Uterus (tissue), 4 donors: ENCODE measurements at places on chromosomes 16 and 17. TPM values are rescaled to one million over a fixed set of nuclear protein-coding genes. Genes with fewer than 3 reads are reported as not detected.

DNA sequence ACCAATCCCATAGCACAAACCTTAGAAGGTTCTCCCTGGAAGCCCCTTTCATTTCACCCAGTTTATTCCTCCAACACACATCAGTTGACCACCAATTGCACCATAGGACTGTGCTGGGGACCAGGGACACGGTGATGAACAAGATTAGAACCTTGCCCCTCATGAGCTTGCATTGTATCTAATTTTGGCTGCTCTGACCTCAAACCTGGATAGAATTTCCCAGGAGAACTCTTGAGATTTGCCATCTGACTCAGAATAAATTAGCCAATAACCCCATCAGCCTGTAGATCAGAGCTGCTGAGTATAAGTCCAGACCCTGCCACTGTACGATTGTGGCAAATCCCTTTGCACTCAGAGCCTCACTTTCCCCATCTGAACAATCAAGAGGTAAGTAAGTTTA, 52.1 kb downstream of the CDH11 start:
- no peaks in the 10 kb centered on the region for H3K4me1 ChIP-seq
- H3K27me3 ChIP-seq: no peaks in the 10 kb centered on the region
- no peak overlapping the region for H3K27ac ChIP-seq
- no peak for DNase-seq

DNA sequence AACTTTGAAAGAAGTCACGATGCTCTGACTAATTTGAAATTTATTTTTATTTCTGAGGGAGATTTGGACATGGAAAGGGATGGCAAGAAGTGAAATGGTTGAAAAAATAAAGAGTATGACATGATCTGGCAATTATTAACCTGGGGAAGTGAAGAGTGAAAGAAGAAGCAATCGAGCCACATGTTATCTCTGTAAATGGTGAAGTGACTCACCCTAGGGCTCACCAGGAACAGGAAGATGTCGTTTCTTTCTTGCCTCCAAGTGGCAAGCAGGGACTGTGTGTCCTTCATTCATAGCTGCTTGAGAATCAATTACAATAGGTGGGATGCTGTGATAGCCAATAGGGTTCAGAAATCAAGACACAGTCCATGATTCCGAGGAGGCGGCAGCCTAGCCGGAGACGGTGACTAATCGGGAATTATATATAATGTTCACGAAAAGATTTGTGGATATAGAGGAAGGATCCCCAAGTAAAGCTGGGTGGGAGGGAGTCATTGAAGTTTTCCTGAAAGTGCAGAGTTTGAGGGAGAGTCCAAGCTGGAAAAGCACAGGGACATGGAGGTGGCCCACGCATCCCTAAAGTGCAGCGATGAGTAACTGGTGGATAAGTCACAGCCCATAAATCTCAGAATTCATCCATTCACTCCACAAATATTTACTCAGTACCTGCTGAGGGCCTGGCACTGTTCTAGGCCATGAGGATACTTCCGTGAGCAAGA, 18.2 kb upstream of the KRT20 start:
- DNase-seq: no peak
- H3K4me1 ChIP-seq: no peaks in the 10 kb centered on the region
- peak overlapping the region; percentile 58 for H3K27ac ChIP-seq

DNA sequence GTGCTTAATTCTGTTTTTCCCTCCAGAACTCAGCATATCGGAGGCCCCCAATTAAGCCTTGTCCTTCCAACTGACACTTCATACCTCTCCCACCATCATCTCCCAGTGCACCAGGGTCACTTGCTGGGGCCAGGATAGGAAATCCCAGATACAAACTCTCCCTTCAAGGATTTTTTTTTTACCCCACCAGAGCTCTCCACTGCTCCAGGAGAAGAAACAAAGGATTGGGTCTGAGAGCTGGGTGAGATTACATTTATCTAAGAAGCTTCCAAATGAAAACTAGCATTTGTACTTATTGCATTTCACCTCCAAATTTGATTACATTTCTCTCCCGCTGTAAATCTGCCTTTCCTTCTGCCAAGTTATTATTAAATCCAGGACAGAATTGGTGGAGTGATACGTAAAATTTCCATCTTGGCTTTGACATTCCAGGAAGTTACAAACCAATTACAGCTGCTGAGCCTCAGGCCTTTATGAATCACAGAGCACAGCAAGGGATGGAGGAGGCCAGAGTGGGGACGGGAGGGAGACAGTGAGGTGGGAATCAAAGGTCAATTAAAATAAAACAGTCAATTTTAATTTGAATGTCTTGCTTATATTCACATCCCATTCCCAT, 123.5 kb downstream of the USP31 start:
- H3K36me3 ChIP-seq: no peaks in the 10 kb centered on the region
- DNase-seq: no peak
- H3K4me1 ChIP-seq: no peaks in the 10 kb centered on the region
- no peaks in the 10 kb centered on the region for H3K27me3 ChIP-seq

DNA sequence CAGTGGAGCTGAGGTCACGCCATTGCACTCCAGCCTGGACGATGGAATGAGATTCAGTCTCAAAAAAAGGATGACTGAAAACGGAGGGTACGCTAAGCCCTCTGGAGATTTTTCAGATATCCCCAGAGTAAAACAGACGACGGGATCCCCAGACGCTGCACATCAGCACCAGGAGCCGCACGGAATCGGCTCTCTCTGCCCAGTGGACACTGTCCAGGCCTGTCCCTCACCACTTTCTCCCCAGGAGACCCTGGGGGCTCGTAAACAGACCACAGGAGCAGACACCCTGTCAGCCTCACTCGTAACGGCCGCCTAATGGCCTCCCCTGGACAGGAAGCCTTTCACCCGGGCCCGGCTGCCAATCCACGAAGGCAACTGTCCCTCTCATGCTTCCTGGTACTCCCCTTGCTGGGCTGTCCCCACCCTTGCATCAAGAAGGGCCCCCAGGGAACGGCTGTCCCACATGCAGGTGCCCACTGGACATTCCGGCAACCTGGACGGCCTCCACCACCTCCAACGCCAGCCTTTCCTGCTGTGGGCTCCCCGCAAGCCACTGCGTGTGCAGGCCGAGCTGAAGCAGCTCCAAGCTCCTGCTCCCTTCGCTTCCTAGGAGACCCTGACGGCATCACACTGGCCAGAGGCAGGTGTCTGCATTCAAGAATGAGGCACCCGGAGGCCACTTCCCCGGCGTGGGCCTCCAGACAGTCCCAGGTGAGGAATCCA, 74.3 kb downstream of the TIMM22 start:
- DNase-seq: no peak
- no peaks in the 10 kb centered on the region for H3K27me3 ChIP-seq
- H3K36me3 ChIP-seq: no peaks in the 10 kb centered on the region
- H3K4me1 ChIP-seq: no peaks in the 10 kb centered on the region
- H3K4me3 ChIP-seq: no peak overlapping the region
- no peak overlapping the region for H3K27ac ChIP-seq

The TPSB2 gene
- 108 TPM for total RNA-seq

The TNFRSF17 gene
- not detected for total RNA-seq

GRCh38 chr16:79171931-79172705, 428.4 kb downstream of the MAF start:
- no peak overlapping the region for H3K4me3 ChIP-seq
- no peak for DNase-seq
- H3K4me1 ChIP-seq: peaks cover 5% of the 10 kb centered on the region
- no peaks in the 10 kb centered on the region for H3K36me3 ChIP-seq

- H3K36me3 ChIP-seq: no peaks in the 10 kb centered on the region
- no peak for DNase-seq
- H3K4me3 ChIP-seq: no peak overlapping the region
- H3K27me3 ChIP-seq: no peaks in the 10 kb centered on the region
- peaks cover 3% of the 10 kb centered on the region for H3K4me1 ChIP-seq
- no peak overlapping the region for H3K27ac ChIP-seq
Observed at GRCh38 chr17:44496815-44497214, 6.4 kb downstream of the GPATCH8 start.

GRCh38 chr17:7213895-7214299, 5.7 kb downstream of the DLG4 start:
- peak overlapping the region; percentile 39 for H3K4me3 ChIP-seq
- no peaks in the 10 kb centered on the region for H3K27me3 ChIP-seq
- peak; percentile 87 for DNase-seq
- no peaks in the 10 kb centered on the region for H3K4me1 ChIP-seq
- H3K27ac ChIP-seq: peak overlapping the region; percentile 92

GRCh38 chr17:45234641-45235415, 13.1 kb downstream of the FMNL1 start:
- no peak overlapping the region for H3K4me3 ChIP-seq
- H3K27ac ChIP-seq: no peak overlapping the region
- H3K4me1 ChIP-seq: no peaks in the 10 kb centered on the region
- H3K27me3 ChIP-seq: no peaks in the 10 kb centered on the region

DNA sequence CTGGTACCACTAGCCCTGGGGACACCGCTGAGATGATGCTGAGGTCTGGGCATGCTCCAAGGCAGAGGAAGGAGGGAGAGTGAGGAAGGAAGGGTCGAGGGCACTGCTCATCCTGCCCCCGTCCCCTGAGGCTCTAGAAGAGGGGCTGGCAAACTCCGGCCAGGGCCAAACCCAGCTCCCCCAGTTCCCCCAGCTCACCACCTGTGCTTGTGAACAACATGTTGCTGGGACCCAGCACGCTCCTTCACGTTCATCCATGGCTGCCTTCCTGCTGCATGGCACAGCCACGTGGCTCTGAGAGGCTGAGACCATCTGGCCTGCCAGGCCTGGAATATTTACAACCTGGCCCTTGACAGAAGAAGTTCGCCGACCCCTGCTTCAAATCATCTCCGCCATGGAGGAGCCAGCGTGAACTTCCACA, 81.2 kb downstream of the RBFOX3 start:
- H3K36me3 ChIP-seq: no peaks in the 10 kb centered on the region
- no peak overlapping the region for H3K4me3 ChIP-seq
- no peaks in the 10 kb centered on the region for H3K4me1 ChIP-seq
- no peak for DNase-seq

- peak overlapping the region; percentile 39 for H3K4me3 ChIP-seq
- peak; percentile 44 for DNase-seq
- H3K4me1 ChIP-seq: peaks cover 4% of the 10 kb centered on the region
- H3K27me3 ChIP-seq: no peaks in the 10 kb centered on the region
Observed at GRCh38 chr16:20674684-20675487, 22.6 kb downstream of the ACSM1 start.

- H3K4me3 ChIP-seq: no peak overlapping the region
- H3K36me3 ChIP-seq: no peaks in the 10 kb centered on the region
- H3K4me1 ChIP-seq: no peaks in the 10 kb centered on the region
- no peak overlapping the region for H3K27ac ChIP-seq
Observed at GRCh38 chr17:13332207-13332606, 269.5 kb downstream of the HS3ST3A1 start.

- H3K4me1 ChIP-seq: no peaks in the 10 kb centered on the region
- H3K4me3 ChIP-seq: no peak overlapping the region
- no peaks in the 10 kb centered on the region for H3K27me3 ChIP-seq
- DNase-seq: no peak
Observed at GRCh38 chr17:37447641-37448040, 41.0 kb downstream of the TADA2A start.

DNA sequence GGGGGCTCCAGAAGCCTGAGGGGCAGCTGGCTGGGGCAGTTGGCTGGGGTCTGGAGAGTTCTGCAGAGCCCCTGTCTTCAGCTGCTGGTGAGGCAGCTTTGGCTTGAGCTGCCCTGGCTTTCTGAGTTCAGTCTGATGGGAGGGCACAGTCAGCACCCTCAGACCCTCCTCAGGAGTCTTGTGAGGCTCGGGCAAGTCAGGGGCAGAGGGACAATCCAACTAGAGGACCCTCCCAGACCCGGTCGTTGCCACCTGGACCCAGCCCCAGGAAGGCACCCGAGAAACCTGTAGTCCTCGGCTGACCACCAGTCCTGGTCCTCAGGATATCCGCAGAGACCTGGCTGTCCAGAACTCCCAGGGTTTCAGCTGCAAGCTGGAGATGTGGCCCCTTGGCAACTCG, 1.9 kb downstream of the CARD14 start:
- no peak for DNase-seq
- no peaks in the 10 kb centered on the region for H3K4me1 ChIP-seq
- no peak overlapping the region for H3K27ac ChIP-seq
- no peaks in the 10 kb centered on the region for H3K36me3 ChIP-seq
- no peaks in the 10 kb centered on the region for H3K27me3 ChIP-seq

- peak; percentile 79 for DNase-seq
- H3K27ac ChIP-seq: peak overlapping the region; percentile 94
- no peaks in the 10 kb centered on the region for H3K27me3 ChIP-seq
- peaks cover 5% of the 10 kb centered on the region for H3K4me1 ChIP-seq
- H3K4me3 ChIP-seq: peak overlapping the region; percentile 33
Observed at GRCh38 chr17:45144199-45145034, 3.9 kb upstream of the HEXIM1 start.

- H3K4me1 ChIP-seq: no peaks in the 10 kb centered on the region
- H3K27ac ChIP-seq: peak overlapping the region; percentile 21
- H3K36me3 ChIP-seq: no peaks in the 10 kb centered on the region
- no peaks in the 10 kb centered on the region for H3K27me3 ChIP-seq
- no peak for DNase-seq
- no peak overlapping the region for H3K4me3 ChIP-seq
Observed at GRCh38 chr17:81573794-81574642, 21.9 kb upstream of the FAAP100 start.

- DNase-seq: no peak
- no peaks in the 10 kb centered on the region for H3K36me3 ChIP-seq
- peak overlapping the region; percentile 86 for H3K27ac ChIP-seq
- H3K4me3 ChIP-seq: peak overlapping the region; percentile 58
- H3K27me3 ChIP-seq: no peaks in the 10 kb centered on the region
Observed at GRCh38 chr17:63840591-63841349, 1.7 kb downstream of the SMARCD2 start.

- H3K4me3 ChIP-seq: no peak overlapping the region
- H3K27ac ChIP-seq: peak overlapping the region; percentile 13
- no peaks in the 10 kb centered on the region for H3K27me3 ChIP-seq
- peaks cover 9% of the 10 kb centered on the region for H3K4me1 ChIP-seq
- no peak for DNase-seq
Observed at GRCh38 chr17:19296786-19297778, 59.9 kb downstream of the EPN2 start.

The TNS4 gene
- not detected for total RNA-seq

- peak; percentile 36 for DNase-seq
- no peaks in the 10 kb centered on the region for H3K36me3 ChIP-seq
- no peak within 1 kb of the TSS for H3K4me3 ChIP-seq
Observed at GRCh38 chr16:3654249-3654991, at the start of gene DNASE1. TSS of gene DNASE1 (plus strand) at chr16:3654691. CDS start at chr16:3655374, 683 bp downstream.

DNA sequence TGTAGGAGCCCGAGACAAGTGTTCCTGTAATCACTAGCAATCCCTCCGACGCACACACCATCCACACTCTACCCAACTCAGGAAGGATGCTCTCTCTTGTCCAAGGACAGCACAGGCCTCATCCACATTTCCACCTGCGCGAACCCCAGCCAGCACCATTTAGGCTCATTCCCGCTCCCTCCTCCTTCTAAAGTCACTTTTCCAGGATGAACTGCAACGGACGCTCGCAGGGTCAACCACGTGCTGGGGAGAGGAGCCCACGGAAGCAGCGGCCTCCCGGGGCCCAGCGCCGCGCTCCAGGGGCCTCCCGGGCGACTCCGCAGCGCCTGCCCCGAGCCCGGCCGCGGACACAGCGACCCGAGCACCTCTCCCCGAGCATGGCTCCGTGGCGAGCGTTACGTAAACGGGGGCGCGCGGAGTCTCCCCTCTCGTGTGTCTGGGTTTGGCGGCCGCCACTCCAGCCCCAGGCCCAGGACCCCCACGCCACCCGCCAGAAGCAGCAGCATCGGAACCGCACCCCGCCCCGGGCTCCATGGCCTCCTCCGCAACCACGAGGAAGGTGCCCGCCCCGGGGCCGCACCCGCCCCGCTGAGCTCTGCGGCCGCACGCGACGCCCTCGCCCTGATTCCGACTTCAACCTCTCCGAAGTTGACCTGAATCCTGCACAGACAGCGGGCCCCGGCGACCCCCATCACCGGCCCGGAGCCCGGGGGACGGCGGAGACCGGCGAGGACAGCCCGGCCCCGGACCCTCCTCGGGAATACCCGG, 668 bp downstream of the USP36 start:
- H3K4me3 ChIP-seq: peak overlapping the region; percentile 95
- H3K27ac ChIP-seq: peak overlapping the region; percentile 89
- no peaks in the 10 kb centered on the region for H3K27me3 ChIP-seq

The MYOCD gene
- total RNA-seq: 9.1 TPM
